ENCODE measurements at places on chromosomes 11 and 22.
A peak's percentile ranks its signal among the peaks of the same experiment; 100 is the strongest.

DNA sequence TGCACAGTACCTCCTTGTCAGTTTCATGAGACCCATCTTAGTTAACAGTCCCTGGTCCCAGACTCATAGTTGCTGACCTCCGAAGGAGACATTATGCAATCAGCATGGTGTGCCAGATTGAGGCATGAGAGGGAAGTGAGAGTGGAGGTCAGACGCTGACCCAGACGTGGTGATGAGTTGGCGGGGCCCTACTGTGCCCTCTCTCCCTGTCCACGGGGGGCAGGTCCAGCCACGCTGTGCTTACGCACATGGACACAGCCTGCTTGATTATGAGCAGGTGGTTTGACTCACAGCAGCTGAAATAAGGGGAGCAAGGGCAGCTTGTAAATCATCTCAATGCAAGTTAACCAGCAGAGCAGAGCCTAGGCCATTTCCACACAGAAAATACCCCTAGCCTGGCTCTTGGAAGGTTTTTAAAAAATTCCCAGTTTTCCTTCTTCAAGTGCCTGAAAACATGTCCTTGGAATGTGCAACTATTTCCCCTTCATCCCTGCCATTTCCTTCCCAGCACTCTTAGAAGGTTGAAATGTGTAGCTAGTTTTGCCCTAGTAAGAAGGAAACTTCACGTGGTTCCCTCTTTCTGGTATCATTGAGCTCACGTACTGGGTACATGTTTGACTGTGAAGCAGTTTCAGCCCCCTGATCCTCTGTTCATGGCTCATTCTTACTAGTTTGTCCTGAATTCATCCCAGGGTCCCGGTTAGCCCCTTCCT is 122.6 kb upstream of the SORL1-AS1 start:
- peak; percentile 31 for DNase-seq

- no peak for DNase-seq
These were observed 3.9 kb downstream of the GALR3 start for GRCh38 chr22:37827056-37827455.

- DNase-seq: no peak
These were observed 52.4 kb upstream of the CDON start for GRCh38 chr11:126115127-126115495.

GRCh38 chr11:4065086-4065485 is 29.5 kb upstream of the RRM1 start:
- no peak for DNase-seq

DNA sequence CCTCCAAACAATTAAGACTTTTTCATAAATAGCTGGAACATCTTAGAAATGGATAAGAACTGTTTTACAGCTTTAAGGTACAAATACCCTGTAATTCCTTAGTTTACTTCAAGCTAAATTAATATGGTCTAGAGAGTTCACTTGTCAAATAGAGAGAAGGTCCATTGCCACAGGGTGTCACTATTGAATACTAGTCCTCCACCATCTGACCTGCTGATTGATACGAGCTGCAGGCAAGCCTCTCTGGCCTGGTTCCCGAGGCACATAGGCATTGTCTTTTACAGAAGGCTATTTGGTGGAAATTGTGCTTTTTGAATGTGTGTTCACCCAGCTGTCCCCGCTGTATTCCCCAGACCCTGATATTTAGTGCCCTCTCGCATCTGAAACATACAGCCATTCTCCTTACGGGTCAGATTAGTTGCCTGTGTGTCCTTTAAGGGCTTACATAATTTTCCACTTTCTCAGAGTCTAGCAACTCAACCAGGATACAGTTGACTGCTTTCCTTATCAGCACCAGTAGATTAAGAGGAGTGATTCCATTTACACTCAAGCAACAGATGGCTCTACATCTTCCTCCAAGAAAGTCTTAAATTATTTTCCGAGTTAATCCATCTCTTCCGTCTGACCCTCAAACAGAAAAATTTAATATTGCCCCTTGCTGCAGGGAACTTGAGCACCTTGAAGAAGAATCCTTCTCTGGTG is 788.8 kb upstream of the FAT3 start:
- DNase-seq: no peak

DNA sequence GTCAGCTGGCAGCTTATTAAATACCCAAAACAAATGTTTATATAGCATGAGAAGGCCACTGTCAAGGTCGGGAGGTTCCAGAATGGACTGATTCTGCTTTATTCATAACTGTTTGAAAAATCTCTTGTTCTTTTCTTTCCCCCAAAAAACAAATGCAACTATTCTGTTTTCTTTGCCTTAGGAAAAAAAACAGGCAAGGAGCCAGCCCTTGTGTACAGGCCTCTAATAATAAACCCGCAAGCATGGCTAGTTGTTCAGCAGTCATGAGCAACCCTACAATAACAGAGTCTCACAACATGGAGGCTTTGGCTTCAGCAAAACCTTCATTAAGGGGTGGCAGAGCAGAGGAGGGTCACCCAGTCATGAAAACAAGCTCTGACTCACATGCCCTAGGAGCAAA is 191.7 kb downstream of the KIRREL3 start:
- no peak for DNase-seq

DNA sequence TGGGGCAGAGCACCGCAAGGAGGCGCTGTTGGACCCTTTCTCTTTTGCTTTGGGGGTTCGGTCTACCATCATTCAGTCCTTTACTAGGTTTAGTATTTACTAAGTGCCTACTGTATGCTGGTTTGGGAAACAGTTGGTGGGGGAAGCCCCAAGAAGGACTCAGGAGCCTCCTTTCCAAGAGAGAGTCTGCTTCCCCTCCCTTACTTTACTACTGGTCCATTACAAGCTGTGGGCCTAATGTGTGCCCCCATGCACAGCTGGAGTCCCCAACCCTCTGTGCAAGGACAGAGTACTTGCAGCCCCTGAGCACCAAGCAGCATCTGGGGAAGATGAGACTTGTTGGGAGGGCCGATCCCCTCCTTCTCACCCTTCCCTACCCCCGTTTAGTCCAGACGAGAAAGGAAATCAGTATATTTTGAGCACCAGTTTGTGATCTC is 876 bp upstream of the UBE2L6 start:
- peak; percentile 96 for DNase-seq

- DNase-seq: no peak
These were observed 5.8 kb downstream of the MS4A12 start for GRCh38 chr11:60498399-60498798.

GRCh38 chr11:75773595-75774353 is 5.2 kb downstream of the DGAT2 start:
- no peak for DNase-seq

Data from lower leg skin (tissue), 4 donors.